ENCODE measurements at places on chromosomes 4 and X.

DNA sequence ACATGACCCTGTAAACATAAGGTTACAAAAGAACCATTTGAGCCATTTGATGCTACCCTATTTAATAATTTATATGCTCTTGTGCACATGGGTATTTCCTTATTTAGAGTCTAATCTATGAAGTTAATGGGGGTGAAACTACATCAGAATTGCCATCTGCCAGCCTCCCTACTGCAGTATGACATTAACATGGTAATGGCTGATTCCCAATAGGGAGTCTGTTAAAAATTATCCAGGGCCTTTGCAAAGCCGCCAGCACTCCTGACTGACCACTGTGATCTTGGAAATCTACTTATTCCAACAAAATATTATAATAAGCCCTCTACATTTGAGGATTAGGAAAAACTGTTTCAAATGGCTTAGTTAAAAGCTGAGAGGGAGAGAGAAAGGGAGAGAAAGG is 153.7 kb downstream of the CLCN4 start:
- DNase-seq = no peak

DNA sequence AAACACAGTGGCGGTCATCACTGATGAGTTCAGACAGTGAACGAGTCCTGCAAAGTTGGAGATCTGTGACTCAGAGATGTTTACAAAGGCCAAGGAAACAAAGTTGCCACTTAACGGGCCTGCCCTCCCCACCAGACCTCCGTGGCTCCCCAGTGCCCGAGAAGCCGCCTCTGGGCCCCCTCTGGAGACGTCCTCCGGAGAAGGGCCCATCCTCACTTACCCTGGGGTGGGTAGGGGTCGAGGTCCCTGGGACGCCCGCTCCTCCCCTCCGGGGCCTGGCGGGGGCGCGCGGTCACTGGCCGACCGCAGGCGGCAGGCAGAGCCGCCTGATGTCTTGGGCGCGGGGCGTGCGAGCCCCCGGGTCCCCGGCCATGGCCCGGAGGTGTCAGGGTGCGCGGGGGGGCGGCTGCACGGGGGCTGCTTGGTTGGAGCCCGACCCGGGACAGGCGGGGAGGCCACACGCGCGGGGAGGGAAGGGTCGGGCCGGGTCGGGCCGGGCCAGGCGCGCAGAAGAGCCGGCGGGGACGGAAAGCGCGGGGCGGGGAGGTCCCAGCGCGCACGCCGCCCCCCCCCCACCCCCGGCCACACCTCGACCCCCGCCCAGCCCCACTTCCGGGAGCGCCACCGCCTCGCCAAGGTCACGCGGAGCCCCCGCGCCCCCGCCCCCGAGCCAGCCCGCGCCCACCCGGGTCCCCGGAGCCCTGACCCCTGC is 529 bp downstream of the DHRSX start:
- DNase-seq = no peak

DNA sequence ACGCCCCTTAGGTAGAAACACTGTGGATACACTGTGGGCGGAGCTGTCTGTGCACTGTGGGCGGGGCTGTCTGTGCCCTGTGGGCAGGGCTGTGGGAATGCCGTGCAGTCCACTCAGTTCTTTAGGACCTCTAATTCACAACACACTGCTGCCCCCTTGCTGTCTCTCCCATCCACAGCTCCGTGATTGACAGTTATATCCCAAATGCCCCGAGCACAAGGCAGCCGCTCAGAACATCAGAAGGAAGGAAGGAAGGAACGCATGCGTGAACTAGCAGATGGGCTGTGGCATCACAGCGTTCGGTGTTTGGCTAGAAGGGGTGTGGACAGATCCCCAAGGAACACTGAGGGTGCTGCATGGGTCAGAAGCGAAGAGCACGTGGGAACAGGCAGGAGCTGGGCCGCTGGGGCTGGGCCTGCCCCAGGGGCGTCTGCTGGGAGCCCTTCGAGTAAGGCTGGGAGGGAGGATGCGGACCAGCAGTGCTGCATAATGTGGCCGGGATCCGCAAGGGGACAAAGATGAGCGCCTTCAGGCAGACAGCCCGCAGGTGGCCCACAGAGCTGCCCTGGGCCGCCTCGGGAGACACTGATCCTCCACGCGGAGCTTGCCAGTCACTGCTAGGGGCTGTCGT is 29.8 kb downstream of the ACOX3 start:
- DNase-seq = no peak

GRCh38 chr4:91257721-91258120 is 1046.0 kb upstream of the GRID2 start:
- no peak for DNase-seq

- DNase-seq = no peak
Observed at GRCh38 chrX:6386837-6387236, 148.1 kb downstream of the VCX3A start.

DNA sequence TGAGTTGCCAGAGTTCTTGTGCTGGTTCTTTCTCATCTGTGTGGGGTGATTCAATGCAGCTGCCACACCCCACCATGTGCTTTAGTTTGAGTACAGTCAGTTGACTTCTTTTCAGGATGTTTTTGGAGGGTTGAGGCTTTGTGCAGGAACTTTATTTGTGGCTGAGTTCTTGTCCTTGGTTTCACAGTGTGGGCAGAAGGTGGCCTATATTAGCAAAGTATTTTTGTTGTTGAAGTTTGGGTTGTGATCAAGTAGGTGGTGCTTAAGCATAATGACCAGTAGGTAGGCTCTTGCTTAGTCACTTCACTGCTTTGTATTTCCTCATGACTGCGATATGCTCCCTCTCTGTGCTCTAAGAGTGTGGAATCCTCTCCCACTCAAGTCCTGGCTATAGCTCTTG is 80.3 kb downstream of the ARHGAP24 start:
- no peak for DNase-seq

GRCh38 chr4:22268350-22269025 is 247.4 kb downstream of the ADGRA3 start:
- DNase-seq = no peak

- no peak for DNase-seq
Observed at GRCh38 chr4:175787546-175787945, 24.5 kb downstream of the GPM6A start.

GRCh38 chr4:82551734-82552133 is 10.1 kb downstream of the TMEM150C start:
- no peak for DNase-seq

DNA sequence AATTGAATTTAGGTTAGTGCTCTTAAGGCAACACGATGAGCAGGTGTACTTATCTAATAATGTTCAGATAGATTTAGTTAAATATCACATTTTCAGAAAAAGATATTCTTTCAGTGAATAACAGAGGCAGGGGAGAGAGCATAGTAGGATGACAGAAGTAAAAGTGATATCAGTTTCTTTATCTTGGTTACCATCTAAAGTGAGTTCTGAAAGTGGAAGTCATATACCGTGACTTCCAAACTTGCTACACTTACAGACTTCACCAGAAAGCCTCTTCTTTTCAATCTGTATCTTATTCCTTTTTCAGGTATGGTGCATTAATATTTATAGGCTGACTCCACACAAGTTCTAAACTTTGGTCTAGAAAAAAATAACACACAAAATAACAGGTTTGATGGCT is 124.9 kb downstream of the POU4F2 start:
- no peak for DNase-seq

GRCh38 chr4:17317526-17317925 is 194.4 kb downstream of the QDPR start:
- no peak for DNase-seq

GRCh38 chrX:12423346-12423745 is 285.1 kb downstream of the FRMPD4 start:
- no peak for DNase-seq

DNA sequence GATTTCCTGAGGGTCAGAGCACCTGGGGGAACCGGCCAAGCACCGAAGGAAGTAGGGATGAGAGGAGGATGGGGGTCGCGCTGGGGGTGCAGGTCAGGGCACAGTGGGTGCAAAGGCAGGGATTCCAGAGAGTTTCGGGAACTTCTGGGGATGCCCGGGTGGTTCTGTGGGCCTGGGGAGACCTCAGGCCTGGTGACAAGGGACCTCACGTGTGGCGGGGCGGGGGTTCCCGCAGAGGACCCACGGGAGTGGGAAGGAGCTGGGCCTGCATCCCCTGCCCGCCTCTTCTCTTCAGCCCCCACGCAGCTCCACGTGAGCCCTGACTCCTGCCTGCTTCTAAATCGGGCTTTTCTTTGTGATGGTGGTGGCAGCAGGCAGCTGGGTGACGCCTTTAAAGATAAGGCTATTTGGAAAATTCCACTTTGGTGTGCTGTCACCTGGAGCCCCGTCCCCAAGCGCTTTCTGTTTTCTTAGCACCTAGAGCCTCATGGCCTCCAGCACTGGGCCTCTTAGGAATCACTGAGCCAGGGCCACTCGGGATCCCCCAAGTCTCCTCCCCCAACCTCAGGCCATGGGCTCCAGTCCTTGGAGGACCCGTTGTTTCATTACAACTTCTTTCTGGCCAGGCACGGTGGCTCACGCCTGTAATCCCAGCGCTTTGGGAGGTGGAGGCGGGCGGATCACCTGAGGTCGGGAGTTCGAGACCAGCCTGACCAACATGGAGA is 7.1 kb upstream of the TBC1D14 start:
- no peak for DNase-seq

GRCh38 chr4:40434126-40434687 is 99.1 kb downstream of the CHRNA9 start:
- DNase-seq = no peak

DNA sequence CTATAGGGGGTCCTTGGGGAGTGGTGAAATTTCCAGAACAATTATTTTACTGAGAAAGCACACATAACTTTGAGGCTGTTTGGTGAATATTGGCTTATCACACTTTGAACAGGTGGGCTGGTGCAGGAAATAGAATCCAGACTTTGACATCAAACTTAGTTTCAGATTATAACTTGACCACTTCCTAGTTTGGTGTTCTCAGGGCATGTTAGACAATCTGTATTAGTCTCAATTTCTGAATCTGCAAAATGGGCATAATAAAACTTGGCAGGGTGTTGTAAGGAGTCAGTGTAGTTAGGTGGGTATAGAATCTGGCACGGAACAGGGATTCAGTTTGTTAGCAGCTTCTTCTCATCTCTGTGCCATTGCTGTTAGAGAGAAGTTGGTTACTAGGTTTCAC is 43.3 kb upstream of the MBNL3 start:
- no peak for DNase-seq

GRCh38 chr4:6071191-6071958 is 53.1 kb upstream of the C4orf50 start:
- DNase-seq = no peak
